Activated CD4-positive, alpha-beta T cell treated with anti-CD3 and anti-CD28 coated beads, Interleukin-2, amount 10 ng/mL, durations not matched to agents 24 days and 14 days (primary cell): ENCODE measurements at places on chromosomes 7 and 10.

DNA sequence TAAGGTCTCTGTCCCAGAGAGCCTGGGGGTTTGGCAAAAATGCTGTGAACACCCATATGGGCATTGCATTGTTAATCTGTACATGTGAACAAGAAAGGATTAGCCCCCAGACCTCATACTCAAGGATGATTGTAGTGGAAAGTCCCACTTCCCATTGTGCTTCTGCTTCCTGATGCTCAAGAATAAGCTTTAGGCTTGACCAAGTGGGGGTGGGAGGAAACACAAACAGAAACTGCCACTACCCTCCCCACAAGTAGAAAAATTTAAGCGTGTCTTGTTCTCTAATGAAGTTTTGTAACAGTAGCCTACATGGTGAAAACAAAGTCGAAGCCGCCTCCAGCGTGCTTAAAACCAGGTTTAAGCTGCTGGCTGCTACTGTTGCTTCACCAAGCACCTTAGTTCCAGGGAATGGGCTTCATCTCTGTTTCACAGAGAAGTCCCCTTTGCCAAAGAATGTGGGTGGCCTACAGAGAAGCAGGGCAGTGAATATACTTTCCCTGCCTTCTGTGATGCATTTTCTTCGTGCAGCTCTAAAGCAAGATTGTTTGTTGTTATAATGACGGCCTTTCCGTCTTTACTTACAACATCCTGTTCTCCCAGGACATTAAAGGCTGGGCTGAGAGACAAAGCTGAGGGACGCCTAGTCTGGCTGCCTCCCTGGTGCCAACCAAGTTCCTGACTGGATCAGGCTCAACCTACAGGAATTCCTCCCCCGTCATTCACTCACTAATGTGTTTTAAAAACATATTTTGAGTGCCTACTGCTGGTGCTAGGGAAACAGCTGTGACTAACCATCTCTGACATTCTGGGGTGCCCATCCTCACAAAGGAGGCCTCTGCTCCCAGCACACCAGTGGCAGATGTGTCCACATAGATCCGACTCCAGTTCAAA is 32.1 kb upstream of the CCSER2 start:
- peaks cover 17% of the 10 kb centered on the region for H3K27me3 ChIP-seq
- H3K4me1 ChIP-seq, result peaks cover 26% of the 10 kb centered on the region
- no peak overlapping the region for H3K27ac ChIP-seq
- H3K4me3 ChIP-seq, result no peak overlapping the region
- H3K36me3 ChIP-seq, result no peaks in the 10 kb centered on the region

- H3K4me3 ChIP-seq, result no peak overlapping the region
- H3K4me1 ChIP-seq, result no peaks in the 10 kb centered on the region
- no peaks in the 10 kb centered on the region for H3K36me3 ChIP-seq
- no peaks in the 10 kb centered on the region for H3K27me3 ChIP-seq
- DNase-seq, result no peak
These were observed 5.9 kb upstream of the LDB3 start for GRCh38 chr10:86662186-86663045.

- no peaks in the 10 kb centered on the region for H3K27me3 ChIP-seq
- H3K4me1 ChIP-seq, result no peaks in the 10 kb centered on the region
- DNase-seq, result no peak
- H3K27ac ChIP-seq, result no peak overlapping the region
These were observed 38.2 kb upstream of the CYP2C18 start for GRCh38 chr10:94645285-94645684.

DNA sequence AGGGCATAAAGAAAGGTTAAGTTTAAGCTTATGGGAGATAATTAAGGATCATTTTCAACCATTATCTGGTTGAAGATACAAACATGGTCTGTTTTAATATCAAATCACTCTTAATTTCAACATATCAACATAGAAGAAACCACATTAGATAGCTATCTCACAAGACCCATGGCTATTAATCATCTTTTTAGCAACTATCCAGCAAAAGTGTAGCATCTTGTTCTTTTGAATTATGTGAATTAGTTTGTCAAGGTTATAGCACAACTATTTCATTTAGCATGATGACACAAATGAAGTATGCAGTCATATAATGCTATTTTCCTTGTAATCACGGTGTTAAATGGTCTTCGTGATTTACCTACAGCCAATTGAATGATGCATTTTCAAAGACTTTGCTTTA is 58.9 kb upstream of the PPP1R9A start:
- no peaks in the 10 kb centered on the region for H3K27me3 ChIP-seq
- DNase-seq, result no peak
- H3K4me1 ChIP-seq, result no peaks in the 10 kb centered on the region

DNA sequence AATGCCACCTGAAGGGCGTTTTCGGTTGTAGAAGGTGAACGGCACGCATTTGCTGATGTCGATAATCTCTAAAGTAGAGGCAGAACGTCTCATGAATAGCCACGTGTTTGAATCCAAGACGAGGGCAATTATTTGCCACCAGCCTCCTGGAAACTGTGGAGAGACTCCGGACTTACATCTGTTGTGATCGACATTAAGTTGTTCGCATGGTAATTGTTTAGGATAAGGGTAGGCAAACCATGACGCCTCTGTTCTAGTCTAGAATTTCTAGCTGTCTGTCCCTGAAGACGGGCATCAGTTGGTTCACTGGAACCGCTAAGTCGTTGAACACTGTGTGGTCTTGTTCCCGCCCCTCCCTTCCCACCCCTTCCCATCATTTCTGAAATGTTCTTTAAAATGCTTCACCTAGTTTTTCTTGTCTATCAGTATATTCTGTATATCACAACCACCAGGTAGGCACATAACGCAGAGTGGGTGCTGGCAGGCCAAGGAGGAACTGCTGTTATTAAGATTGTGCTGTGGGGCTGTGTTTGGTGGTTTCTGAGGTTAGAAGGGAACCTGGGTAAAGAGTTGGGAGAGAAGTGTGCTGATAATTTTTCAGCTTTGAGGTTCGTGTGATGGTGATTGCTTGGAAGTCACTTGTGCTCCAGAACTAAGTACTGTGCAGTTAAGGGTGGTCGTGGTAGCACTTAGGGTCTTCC is 1.2 kb downstream of the UBE3C start:
- peak overlapping the region; percentile 88 for H3K4me3 ChIP-seq
- peak; percentile 69 for DNase-seq
- H3K27ac ChIP-seq, result peak overlapping the region; percentile 89
- H3K4me1 ChIP-seq, result peaks cover 38% of the 10 kb centered on the region
- no peaks in the 10 kb centered on the region for H3K27me3 ChIP-seq

DNA sequence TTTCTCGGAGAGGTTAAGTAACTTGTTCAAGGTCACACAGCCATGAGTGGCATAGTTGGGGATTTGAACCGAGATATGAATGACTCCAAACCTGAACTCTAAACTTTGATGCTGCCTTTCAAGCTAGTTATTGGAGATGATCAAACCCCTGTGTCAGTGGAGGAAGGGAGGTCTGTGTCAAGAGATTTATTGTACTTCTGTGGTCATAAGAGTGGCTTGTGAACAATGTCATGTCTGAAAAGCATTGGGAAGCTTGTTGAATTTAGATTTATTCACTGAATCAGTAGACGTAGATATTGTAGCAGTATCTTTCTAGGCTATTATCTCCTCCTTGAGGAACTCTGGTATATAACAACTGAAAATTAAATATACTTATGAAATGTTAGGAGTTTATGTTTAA is 27.3 kb downstream of the SNX10 start:
- H3K4me1 ChIP-seq, result peaks cover 3% of the 10 kb centered on the region
- peaks cover 16% of the 10 kb centered on the region for H3K36me3 ChIP-seq
- no peak overlapping the region for H3K4me3 ChIP-seq
- no peak for DNase-seq

GRCh38 chr10:86970162-86970981 is 2.1 kb downstream of the ADIRF start:
- H3K36me3 ChIP-seq, result no peaks in the 10 kb centered on the region
- H3K4me1 ChIP-seq, result peaks cover 23% of the 10 kb centered on the region
- peak overlapping the region; percentile 73 for H3K4me3 ChIP-seq
- H3K27ac ChIP-seq, result peak overlapping the region; percentile 42
- DNase-seq, result no peak

GRCh38 chr7:106369352-106369751 is 84.6 kb upstream of the NAMPT start:
- no peak overlapping the region for H3K27ac ChIP-seq
- peaks cover 26% of the 10 kb centered on the region for H3K4me1 ChIP-seq
- DNase-seq, result no peak
